Neural progenitor cell (in vitro differentiated cells): ENCODE measurements at places on chromosomes 5 and 9. TPM values are rescaled to one million over a fixed set of nuclear protein-coding genes. Genes with fewer than 3 reads are reported as not detected.

GBGT1 gene
- 2.0 and 3.0 TPM in 2 replicates for total RNA-seq

HAVCR1 gene
- total RNA-seq: not detected in 2 replicates

DNA sequence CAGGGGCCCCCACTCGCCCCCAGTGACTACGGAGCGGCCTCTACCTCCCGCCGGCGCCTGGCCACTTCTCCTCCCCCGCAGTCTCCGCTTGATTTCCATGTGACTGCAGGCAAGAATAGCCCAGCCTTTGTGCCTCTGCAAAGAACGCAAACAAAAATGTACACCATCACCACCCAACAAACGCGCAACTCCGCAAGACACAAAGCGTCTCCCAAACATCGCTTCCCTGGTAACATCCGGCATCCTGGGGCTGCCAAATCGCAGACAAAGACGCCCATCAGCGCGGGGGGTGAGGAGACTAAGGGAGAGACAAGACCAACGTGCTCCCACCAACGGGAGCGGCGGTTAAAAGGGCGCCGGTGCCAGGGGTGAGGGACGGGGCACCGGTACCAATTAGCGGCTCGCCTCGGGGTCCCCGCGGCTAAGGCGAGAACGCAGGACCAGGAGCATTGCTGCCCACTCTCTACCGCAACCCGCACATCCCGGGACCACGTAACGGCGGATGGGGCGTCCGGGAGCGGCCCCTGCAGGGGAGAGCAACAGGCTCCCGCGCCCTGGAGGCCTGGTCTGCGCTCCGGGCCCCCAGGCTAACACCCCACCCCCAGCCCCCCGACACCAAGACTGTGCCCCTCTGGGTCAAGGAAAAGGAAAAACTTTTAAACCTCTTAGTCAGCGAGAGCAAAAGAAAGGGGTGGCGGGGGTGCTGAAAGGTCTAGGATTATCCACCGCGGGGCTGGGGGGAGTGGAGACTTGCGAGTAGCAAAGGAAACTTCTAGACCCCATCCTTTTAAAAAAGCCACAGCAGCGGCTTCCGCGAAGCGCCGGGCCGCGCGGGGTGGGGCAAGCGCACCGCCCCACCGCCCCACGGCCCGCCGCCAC lies 885 bp downstream of the MPDZ start:
- peak; percentile 74 for DNase-seq
- H3K4me3 ChIP-seq: peak overlapping the region; percentile 76
- H3K36me3 ChIP-seq: no peaks in the 10 kb centered on the region
- peak overlapping the region; percentile 82 for H3K27ac ChIP-seq

GRCh38 chr5:171270136-171270535 lies 38.9 kb upstream of the TLX3 start:
- no peaks in the 10 kb centered on the region for H3K27me3 ChIP-seq
- DNase-seq: no peak
- no peak overlapping the region for H3K4me3 ChIP-seq
- no peaks in the 10 kb centered on the region for H3K4me1 ChIP-seq
- peak overlapping the region; percentile 4 for H3K27ac ChIP-seq

GRCh38 chr5:20286512-20286911 lies 298.5 kb upstream of the CDH18 start:
- no peaks in the 10 kb centered on the region for H3K27me3 ChIP-seq
- H3K36me3 ChIP-seq: no peaks in the 10 kb centered on the region
- no peak for DNase-seq

DNA sequence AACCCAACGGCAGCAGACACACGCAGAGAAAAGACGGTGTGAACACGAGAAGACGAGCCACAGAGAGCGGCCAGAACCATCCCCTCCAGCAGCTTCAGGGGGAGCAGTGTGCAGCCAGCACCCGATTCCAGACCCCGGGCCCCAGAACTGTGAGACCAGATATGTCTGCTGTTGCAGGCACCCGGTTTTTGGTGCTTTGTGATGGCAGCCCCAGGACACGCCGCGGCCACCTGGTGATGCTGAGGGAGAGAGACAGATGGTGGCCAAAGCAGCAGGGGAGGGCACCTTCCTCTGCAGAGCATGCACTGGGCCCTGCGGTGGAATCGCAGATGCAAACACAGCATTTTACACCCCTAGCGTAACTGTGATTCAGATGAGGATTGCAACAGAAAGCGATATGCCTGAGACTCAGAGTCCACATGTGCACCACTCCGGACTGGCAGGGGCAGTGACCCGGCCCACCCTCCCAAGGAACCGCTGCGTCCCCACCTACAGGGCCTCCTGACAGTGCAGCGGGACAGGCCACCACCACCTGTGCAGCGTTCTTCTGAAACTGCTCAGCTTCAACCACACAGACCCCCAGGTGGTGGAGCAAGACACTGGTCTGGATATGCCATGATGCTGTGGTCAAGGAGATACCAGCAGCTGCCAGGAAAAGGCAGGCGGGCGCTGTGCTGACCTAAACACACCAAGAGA lies 24.0 kb downstream of the ZDHHC11B start:
- H3K27ac ChIP-seq: no peak overlapping the region
- no peak overlapping the region for H3K4me3 ChIP-seq
- H3K4me1 ChIP-seq: peaks cover 28% of the 10 kb centered on the region
- DNase-seq: no peak

- H3K27ac ChIP-seq: no peak overlapping the region
- H3K4me3 ChIP-seq: no peak overlapping the region
- no peaks in the 10 kb centered on the region for H3K27me3 ChIP-seq
- no peaks in the 10 kb centered on the region for H3K4me1 ChIP-seq
Observed at GRCh38 chr5:6941631-6942030, 228.4 kb downstream of the TENT4A start.

- no peak overlapping the region for H3K27ac ChIP-seq
- H3K36me3 ChIP-seq: no peaks in the 10 kb centered on the region
- peaks cover 3% of the 10 kb centered on the region for H3K4me1 ChIP-seq
- no peak for DNase-seq
Observed at GRCh38 chr5:4945296-4945695, 194.8 kb upstream of the ADAMTS16 start.

DNA sequence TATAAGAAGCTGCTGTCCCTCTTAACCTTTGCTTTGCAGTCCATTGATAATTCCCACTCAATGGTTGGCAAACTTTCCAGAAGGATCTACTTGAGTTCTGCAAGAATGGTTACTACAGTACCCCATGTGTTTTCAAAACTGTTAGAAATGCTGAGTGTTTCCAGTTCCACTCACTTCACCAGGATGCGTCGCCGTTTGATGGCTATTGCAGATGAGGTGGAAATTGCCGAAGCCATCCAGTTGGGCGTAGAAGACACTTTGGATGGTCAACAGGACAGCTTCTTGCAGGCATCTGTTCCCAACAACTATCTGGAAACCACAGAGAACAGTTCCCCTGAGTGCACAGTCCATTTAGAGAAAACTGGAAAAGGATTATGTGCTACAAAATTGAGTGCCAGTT lies 27.8 kb upstream of the SETD9 start:
- no peaks in the 10 kb centered on the region for H3K4me1 ChIP-seq
- DNase-seq: no peak
- peaks cover 7% of the 10 kb centered on the region for H3K36me3 ChIP-seq
- H3K27me3 ChIP-seq: no peaks in the 10 kb centered on the region
- H3K4me3 ChIP-seq: no peak overlapping the region

DNA sequence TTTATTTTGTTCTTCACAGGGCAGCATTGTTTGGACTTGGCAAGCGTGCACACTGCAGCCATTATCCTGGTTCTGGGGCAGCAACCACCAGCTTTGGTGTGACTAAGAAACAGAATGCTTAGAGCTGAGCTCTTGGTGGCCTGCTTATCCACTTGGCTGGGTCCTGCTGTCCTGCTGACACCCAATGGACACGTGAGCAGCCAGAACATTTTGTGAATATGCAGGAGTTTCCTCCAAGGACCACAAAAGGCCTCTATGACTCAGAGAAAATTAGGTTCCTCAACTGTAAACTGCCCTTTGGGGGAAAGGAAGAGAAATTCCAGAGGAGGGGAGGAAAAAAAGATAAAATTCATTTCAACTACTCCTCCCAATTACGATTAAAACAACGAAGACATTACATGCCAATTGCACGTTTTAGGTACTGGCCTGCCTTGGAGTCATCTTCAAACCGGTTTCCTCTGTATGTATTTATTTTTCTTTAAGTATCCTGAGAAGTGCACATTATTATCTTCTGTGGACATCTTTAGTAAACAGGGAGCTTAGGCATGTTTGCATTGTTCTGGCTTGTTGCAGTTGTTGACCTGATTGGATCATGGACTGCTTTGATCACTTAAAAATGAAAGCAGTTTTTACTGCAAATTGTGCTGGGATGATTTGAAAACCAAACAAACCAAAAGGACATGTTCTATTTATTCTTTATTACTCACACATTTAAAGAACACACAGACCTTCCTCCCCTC lies 82.3 kb upstream of the TLE4 start:
- H3K4me1 ChIP-seq: no peaks in the 10 kb centered on the region
- H3K27me3 ChIP-seq: no peaks in the 10 kb centered on the region
- peak; percentile 4 for DNase-seq
- H3K36me3 ChIP-seq: no peaks in the 10 kb centered on the region
- H3K27ac ChIP-seq: no peak overlapping the region

DNA sequence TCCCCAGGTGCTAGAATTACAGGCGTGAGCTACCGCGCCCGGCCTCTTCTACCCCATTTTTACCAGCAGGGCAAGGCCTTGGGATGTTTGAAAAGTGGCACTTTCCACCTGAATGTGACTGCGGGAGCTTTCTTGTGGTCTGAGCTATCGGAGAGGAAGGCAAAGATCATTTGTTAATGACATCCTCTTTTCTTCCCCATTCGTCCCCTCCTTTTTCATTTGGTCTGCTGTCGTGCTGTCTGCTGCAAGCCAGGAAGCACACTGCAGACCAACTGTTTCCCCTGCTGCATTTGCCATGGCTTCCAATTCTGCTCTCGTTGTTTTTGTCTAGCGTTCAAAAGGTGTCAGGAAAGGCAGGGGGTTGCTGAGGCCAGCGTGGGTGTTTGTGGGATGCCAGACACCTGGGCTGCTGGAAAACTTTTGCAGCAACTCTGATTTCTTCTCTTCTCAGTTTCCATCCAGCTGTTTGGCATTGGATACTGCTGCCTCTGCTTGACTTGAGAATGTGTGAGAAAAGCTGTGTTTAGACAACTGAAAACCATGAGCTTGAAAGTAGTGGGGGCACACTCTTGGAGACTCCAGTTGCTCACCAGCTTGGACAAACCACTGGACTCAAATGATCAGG lies 196.4 kb upstream of the MSX2 start:
- no peaks in the 10 kb centered on the region for H3K36me3 ChIP-seq
- H3K4me3 ChIP-seq: no peak overlapping the region
- no peak overlapping the region for H3K27ac ChIP-seq
- DNase-seq: no peak
- no peaks in the 10 kb centered on the region for H3K27me3 ChIP-seq
- H3K4me1 ChIP-seq: peaks cover 27% of the 10 kb centered on the region

GRCh38 chr9:87250205-87250604 lies 247.5 kb upstream of the DAPK1 start:
- H3K36me3 ChIP-seq: no peaks in the 10 kb centered on the region
- DNase-seq: peak; percentile 11
- no peak overlapping the region for H3K27ac ChIP-seq
- H3K4me1 ChIP-seq: no peaks in the 10 kb centered on the region
- H3K27me3 ChIP-seq: no peaks in the 10 kb centered on the region
- no peak overlapping the region for H3K4me3 ChIP-seq

DNA sequence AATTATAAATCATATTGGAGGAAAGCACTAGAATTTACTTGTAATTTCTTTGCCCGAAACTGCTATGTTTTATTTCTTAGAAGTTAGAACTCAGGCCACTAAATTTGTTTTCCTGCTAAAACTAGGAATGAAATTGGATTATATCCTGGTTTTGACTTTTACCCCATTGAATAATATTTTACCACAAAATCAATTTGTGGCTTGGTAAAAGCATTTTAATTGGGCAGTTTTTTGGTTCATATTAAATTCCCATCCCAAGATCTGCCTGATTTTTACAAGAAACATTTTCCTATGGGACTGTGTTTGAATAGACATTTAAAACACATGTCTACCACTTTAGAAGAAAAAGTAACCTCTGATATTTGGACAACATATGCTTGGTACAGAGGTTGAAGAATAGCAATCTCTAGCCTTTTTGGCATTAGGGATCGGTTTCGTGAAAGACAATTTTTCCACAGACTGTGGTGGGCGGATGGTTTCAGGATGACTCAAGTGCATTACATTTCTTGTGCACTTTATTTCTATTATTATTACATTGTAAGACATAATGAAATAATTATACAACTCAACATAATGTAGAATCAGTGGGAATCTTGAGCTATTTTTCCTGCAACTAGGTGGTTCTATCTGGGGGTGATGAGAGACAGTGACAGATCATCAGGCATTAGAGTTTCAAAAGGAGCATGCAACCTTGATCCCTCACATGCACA lies 565.6 kb downstream of the PRR16 start:
- no peak overlapping the region for H3K4me3 ChIP-seq
- no peaks in the 10 kb centered on the region for H3K27me3 ChIP-seq
- H3K27ac ChIP-seq: no peak overlapping the region
- H3K36me3 ChIP-seq: no peaks in the 10 kb centered on the region
- DNase-seq: no peak
- no peaks in the 10 kb centered on the region for H3K4me1 ChIP-seq

GRCh38 chr9:119963798-119964372 lies 594.6 kb upstream of the BRINP1 start:
- no peaks in the 10 kb centered on the region for H3K36me3 ChIP-seq
- H3K27me3 ChIP-seq: no peaks in the 10 kb centered on the region
- H3K27ac ChIP-seq: peak overlapping the region; percentile 85
- no peak overlapping the region for H3K4me3 ChIP-seq

DNA sequence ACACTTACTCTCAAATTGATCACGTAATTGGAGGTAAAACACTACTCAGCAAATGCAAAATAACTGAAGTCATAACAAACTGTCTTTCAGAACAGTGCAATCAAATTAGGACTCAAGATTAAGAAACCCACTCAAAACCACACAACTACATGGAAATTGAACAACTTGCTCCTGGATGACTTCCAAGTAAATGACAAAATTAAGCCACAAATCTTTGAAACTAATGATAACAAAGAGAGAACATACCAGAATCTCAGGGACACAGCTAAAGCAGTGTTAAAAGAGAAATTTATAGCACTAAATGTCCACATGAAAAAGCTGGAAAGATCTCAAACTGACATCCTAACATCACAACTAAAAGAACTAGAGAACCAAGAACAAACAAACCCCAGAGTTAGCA lies 540.5 kb upstream of the CDH18 start:
- no peaks in the 10 kb centered on the region for H3K36me3 ChIP-seq
- no peak overlapping the region for H3K4me3 ChIP-seq
- H3K27ac ChIP-seq: no peak overlapping the region
- no peaks in the 10 kb centered on the region for H3K4me1 ChIP-seq
- no peaks in the 10 kb centered on the region for H3K27me3 ChIP-seq
